ENCODE measurements at places on chromosomes 12 and 14.

- no peak for DNase-seq
These were observed 23.3 kb downstream of the CYP46A1 start for GRCh38 chr14:99707420-99707819.

GRCh38 chr14:32251530-32251929 is 48.5 kb upstream of the RNU6-8 start:
- DNase-seq: no peak

GRCh38 chr12:98814254-98814653 is 169.2 kb downstream of the APAF1 start:
- DNase-seq: peak; percentile 42

DNA sequence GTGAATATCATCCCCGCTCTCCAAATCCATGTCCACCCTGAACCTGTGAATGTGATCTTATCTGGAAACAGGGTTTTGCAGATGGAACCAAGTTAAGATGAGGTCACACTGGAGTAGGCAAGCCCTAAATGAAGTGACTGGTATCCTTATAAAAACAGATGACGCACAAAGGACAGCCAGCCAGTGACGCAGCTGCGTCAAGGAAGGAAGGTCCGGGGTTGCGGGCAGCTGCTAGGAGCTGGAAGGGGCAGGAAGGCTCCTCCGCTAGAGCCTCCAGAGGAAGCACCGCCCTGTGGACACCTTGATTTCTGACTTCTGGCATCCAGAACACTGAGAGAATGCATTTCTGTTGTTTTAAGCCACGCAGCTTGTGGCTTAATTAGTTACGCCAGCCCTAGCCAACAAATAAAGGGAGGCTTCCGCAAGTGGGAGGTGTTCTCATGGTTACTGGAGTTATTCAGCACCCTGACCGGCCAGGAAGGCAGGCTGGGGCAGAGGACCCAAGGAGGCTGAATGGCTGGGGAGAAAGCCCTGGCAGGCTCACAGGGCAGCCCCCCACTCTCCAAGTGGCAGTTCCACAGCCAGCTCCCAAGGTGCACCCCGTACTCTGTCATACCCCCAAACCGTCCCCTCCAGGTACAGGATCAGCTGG is 127.6 kb upstream of the NCOR2 start:
- peak; percentile 97 for DNase-seq

GRCh38 chr12:25276199-25276937 is 25.6 kb upstream of the KRAS start:
- DNase-seq: peak; percentile 92

DNA sequence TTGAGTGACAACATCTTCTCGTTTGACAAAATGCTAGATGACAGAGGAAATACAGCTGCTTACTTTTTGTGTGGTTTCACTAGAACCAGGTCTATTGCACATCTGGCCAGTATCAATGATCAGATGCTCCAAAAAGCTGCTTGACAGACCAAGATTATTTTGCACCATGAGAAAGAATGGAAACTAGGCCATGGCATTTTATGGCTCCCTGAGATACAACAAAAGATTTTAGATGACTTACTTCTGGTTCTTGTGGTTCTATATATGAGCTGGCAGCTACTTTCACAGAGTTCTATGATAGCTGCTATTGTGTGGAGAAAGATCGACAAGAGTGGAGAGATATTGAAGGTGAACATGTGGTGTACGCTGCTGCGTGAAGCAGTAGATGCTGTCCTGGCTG is 25.9 kb upstream of the PPFIBP1 start:
- DNase-seq: no peak

DNA sequence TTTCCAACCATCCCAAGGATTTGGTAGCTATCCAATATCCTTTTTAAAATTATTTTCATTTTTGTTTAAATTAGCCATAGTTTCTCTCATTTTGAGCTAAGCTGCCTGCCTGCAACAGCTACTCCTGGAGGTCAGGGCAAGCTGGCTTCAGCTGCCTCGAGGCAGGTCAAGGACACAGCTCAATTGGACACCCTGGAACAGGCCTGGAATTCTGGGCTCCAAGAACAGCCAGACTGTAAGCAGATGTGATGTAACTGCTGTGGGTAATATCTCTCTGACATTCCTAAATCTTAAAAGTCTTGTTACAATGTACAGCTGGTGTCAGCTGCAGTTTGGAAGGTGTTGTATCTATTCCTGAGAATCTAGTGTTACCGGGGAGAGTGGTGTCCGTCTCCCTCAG is 119.8 kb downstream of the KCNK10 start:
- no peak for DNase-seq

DNA sequence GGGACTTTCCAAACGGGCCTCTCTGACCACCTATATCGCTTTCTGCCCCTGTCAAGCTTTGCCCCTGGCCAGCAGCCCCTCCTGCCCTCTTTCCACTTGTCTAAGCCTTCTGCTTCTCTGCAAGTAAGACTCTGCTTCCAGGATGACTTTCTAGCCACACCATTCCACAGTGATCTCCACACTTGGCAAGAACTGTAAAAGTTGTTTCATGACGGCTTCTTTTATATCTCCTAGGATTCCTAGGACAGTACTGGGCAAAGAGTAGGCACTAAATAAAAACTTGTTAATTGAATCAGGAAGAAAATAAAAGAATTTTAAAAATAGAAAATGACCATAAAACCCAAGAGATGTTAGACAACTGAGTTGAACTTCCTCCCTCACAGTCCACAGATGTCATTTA is 1.8 kb upstream of the PTPN21 start:
- DNase-seq: no peak

DNA sequence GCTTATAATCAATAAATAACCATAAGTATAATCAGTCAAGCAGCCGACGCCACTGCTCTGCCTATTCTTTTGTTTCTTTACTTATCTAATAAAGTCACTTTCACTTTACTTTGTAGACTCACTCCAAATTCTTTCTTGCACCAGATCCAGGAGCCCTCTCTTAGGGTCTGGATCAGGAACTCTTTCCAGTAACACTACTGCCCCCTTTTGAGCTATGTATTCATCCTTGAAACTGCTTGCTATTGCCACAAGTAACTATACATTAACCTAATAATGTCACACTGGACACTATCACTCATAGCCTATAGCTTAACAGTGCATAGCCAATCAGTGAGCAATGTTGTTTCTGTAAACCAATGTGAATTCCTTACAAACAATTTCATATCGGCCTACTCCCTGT is 2.8 kb upstream of the NID2 start:
- no peak for DNase-seq

- DNase-seq: no peak
These were observed 44.6 kb downstream of the DLK1 start for GRCh38 chr14:100771121-100771800.

DNA sequence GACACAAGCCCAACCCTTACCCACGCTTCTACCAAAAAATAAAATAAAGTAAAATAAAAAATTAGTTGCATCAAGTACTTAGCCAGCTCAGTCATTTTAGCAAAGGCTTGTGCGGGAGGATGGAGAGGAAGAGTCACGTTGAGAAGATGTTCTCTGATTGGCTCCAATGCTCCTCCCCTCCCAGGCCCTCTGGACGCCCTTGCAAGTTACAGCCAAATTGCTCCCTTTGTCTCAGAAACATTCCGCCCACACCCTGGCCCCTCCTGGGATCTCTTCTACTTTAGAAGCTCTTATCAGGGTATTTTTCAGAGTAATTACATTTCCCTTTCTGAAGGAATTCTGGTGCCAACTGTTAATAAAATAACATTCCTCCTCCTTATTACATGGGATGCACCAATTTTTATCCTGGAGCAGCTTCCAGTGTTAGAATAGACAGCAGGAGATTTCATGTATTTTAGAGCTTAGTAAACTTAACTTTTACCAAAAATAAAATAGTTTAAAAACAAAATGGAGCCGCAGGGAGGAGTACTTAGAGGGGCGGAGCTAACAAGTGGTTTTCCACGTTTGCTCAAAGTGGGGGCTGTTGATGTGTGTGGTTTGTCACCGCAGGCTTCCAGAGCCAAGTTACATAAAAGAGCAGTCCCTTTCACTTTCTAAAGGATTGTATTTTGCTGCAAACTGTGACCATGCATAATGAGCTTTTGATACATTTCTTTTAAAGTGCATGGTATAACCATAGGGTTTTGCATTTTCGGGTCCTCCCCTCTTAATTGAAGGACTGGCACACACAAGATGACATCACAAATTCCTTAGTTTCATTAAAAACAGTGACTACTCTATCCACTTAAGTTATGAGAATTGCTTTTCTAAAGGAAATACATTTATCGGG is 71.7 kb upstream of the RAP1B start:
- DNase-seq: peak; percentile 78

- peak; percentile 25 for DNase-seq
These were observed 16.3 kb downstream of the RAPGEF3 start for GRCh38 chr12:47742253-47742825.

GRCh38 chr14:75513911-75514672 is 8.2 kb upstream of the BATF start:
- DNase-seq: no peak

- no peak for DNase-seq
These were observed 7.9 kb upstream of the HOXC13 start for GRCh38 chr12:53930591-53931255.

- DNase-seq: no peak
These were observed 32.5 kb upstream of the DUSP6 start for GRCh38 chr12:89384807-89385206.

DNA sequence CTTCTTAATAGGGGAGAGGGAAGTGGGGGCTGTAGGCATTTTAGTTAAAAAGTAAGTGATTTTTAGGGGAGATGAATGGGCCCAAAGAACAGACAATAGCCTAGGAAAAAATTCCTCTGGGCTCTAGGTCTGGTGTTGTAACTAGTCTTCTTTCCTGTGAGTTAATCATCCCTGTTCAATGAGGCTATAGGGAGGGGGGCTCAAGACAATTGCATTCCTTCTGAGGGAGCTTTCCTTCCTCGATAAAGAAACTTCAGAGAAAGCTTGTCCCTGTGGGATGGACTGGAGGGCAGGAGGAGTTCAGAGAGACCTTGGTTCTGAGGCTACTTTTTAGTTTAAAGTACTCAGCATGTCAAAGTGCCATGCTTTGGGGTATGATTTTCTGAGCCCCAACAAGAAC is 127.2 kb downstream of the BBS10 start:
- no peak for DNase-seq

GRCh38 chr12:66678338-66679275 is at the start of gene GRIP1:
Gene GRIP1, minus strand, starts transcription at chr12:66679076. Its CDS starts 172 bp downstream, at chr12:66678904.
- peak; percentile 8 for DNase-seq

DNA sequence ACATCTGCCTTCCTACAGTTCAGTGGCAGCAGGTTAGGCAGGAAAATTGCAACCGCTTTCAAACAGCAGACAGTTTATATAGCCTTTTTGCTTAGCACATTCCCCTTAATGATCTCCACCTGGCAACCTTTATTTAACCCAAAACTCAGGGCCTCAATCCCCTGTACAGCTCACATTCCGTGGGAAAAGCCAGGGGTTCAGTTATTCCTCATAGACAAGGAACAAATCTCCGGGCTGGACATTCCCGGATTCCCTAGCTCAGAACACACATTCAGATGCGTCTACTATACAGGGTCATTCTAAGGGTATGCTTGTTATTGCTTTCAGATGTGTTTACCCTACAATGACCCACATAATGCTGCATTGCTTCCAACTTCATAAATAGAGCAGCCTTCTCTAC is 73.8 kb upstream of the DCN start:
- DNase-seq: no peak

DNA sequence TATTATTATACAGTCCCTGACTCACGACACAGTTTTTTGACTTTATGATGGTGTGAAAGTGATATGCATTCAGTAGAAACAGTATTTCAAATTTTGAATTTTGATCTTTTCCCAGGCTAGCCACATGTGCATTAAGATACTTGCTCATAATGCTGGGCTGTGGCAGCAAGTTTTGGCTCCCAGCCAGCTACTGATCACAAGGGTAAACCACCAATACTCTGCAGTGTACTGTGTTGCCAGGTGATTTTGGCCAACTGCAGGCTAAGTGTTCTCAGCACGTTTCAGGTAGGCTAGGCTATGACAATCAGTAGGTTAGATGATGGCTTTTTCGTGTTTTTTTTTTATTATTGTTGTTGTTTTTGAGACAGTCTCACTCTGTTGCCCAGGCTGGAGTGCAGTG is 69.4 kb upstream of the ACTN1 start:
- DNase-seq: no peak

DNA sequence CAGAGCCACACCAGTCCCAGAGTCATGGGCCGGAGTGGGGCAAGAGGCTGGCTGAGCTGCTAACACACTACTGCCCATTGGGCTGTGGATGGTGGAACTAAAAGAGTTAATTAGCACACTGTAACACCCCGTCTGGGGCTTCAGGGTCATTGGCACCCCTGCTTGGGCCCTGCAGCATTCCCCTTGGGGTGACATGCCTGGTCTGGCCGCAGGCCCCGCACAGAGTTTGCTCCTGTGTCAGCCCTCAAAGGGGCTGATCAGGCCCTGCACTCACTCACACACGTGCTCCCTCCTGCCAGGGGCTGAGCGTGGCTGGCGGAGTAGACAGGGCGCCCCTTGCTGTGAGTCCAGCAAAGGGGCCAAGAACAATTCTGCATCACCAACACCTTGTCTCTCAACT is 1499.6 kb upstream of the TMEM132C start:
- DNase-seq: no peak

DNA sequence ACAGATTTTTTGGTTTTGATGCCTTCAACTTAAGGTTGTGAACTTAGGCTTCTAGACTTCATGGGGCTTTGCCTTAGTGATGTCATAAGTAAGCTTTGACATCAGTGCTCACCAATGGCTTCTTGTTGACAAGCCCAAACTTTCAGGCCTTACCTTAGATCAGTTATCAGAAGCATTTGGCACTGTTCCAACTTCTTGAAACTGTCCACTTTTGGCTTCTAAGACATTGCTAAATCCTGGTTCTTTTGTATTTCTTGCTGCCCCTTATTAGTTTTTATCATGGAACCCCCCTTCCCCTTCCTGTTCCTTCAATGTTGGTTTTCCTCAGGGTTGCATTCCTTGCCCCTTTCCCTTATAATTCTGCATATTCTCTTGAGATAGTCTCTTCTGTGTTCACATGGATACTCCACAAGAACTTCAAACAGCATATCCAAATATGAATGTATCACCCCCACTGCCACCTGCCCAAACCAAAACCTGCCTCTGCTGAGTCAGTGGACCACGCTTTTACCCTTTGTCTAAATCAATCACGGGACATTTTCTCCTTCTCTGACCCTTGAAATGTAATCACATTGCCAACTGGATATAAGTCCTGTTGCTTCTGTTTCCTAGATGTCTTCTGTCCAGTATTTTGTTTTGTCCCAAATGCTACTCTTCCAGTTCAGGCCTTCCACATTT is 7.9 kb downstream of the PFKM start:
- no peak for DNase-seq

DNA sequence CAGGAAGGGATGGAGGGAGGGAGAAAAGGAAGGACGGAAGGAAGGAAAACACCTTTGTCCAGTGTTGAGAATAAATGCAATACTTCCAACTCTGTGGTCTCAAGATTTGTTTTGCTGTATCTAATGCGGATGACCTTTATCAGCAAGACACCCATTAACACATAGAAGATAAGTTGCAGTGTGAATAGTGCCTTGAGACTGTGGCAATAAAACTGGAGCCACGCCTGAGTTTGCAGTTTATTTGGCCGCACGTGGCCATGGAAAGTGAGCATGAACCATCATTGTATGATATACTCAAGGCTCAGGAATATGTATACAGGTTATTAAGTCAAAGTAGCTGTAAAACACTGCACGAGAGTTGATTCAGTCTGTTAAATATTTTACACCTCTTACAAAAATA is 113.6 kb upstream of the EEA1 start:
- DNase-seq: no peak

- DNase-seq: no peak
These were observed 4.4 kb upstream of the OR6J1 start for GRCh38 chr14:22648506-22648905.

- DNase-seq: no peak
These were observed 37.2 kb upstream of the FAM181A start for GRCh38 chr14:93889739-93890483.
